H1 (cell line): ENCODE measurements at places on chromosomes 4 and X.

- H3K27me3 ChIP-seq = no peaks in the 10 kb centered on the region
- no peak overlapping the region for H3K27ac ChIP-seq
- no peaks in the 10 kb centered on the region for H3K36me3 ChIP-seq
- DNase-seq = no peak
Observed at GRCh38 chr4:113908829-113909228, 70.6 kb downstream of the ARSJ start.

DNA sequence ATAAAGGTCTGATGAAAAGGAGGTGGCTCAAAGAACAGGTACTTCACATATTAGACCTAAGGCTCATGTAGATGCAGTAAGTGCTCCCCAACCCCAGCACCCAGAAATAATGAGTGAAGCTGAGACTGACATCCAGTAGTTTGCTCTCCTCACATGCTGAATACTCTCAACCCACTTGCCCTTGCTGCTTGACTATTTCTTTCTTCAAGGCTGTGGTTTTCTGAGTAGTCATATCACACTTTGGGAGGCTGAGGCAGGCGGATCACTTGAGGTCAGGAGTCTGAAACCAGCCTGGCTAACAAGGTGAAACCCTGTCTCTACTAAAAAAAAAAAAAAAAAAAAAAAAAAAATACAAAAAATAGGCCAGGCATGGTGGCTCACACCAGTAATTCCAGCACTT, 51.5 kb upstream of the PRPS1 start:
- no peaks in the 10 kb centered on the region for H3K27me3 ChIP-seq
- no peaks in the 10 kb centered on the region for H3K4me1 ChIP-seq
- DNase-seq = no peak
- no peak overlapping the region for H3K27ac ChIP-seq
- no peak overlapping the region for H3K4me3 ChIP-seq
- no peaks in the 10 kb centered on the region for H3K36me3 ChIP-seq

DNA sequence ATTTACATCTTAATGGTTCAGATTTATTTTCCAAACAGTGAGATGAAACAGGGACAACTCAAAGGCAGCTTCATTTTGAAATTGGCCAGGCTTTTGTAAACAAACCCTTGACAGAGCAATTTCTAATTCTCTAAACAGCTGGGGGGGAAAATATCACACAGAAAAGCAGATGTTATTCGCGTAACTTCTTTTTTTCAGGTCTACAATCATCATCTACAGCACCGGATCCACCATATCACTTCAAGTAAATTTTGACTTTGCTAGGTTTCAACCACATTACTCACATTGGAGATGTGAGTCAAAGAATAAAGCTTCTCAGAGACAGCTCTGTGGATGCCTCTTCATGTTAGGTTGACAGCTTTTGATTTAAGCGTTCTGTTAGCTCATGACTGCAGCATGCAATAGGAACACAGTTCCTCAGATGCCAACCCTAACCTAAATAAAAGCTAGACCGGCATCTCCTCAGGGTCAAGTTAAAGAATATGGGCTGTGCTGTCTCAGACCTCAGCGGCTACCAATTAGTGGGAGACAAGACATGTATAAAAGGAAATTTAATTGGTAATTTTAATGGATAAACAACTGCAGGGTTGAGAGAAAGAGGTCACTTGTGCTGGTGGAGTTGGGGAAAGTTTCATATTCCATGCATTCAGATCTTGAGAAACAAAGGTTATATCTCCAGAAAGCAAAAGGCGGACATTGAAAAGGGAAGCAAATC, 26.8 kb downstream of the AMELX start:
- no peaks in the 10 kb centered on the region for H3K27me3 ChIP-seq
- no peaks in the 10 kb centered on the region for H3K36me3 ChIP-seq
- H3K4me1 ChIP-seq = no peaks in the 10 kb centered on the region
- no peak overlapping the region for H3K27ac ChIP-seq
- no peak overlapping the region for H3K4me3 ChIP-seq

DNA sequence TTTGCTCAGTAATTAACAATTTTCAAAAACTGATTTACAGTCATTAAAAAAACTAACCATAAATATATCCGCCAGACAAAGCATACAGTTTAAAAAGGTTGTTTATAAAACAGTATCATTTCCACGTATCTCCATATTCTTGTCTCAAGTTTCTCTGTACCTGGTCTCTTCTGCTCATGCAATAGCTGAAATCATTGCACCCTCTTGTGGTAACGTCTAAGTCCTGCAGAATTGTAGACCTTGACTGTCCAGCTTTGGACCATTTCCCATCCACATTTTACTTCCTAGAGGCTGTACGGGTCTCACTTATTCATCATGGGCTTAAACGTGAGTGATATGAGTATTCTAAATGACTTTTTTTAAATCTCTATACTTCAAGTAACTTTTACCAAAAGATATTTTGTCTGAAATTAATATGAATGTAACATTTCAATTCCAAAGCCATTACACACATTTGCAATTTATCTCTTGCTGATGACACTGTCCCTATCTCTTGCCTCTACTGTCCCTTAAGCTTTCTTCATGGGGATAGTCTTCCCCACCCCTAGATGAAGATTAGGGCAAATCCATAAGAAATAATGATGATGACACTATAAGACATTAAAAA, 118.5 kb downstream of the BTC start:
- no peaks in the 10 kb centered on the region for H3K27me3 ChIP-seq
- H3K36me3 ChIP-seq = no peaks in the 10 kb centered on the region
- DNase-seq = no peak
- no peak overlapping the region for H3K4me3 ChIP-seq
- no peak overlapping the region for H3K27ac ChIP-seq
- H3K4me1 ChIP-seq = no peaks in the 10 kb centered on the region

- H3K27me3 ChIP-seq = no peaks in the 10 kb centered on the region
- peaks cover 25% of the 10 kb centered on the region for H3K4me1 ChIP-seq
- no peaks in the 10 kb centered on the region for H3K36me3 ChIP-seq
- DNase-seq = no peak
Observed at GRCh38 chrX:9829308-9830267, 43.4 kb downstream of the SHROOM2 start.

DNA sequence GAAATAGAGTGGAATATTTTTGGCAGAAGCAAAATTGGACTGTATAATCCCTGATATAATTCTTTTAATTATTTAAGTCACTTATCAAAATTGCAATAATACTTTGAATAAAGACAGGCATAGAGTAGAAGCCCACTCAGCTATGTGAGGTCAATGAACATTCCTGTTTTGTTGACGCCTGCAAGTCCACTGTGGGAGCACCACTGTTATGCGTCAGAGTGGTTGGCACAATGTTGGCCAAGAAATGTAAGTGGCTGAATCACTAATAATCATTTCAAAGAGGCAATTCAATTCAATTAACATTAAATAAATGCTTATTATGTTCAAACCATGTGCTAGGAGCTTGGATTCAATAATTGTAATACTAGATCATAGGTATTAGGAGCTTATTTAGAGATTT, 221.0 kb downstream of the SPCS3 start:
- no peaks in the 10 kb centered on the region for H3K4me1 ChIP-seq
- DNase-seq = no peak
- no peaks in the 10 kb centered on the region for H3K27me3 ChIP-seq
- no peaks in the 10 kb centered on the region for H3K36me3 ChIP-seq
- no peak overlapping the region for H3K4me3 ChIP-seq
- H3K27ac ChIP-seq = no peak overlapping the region

DNA sequence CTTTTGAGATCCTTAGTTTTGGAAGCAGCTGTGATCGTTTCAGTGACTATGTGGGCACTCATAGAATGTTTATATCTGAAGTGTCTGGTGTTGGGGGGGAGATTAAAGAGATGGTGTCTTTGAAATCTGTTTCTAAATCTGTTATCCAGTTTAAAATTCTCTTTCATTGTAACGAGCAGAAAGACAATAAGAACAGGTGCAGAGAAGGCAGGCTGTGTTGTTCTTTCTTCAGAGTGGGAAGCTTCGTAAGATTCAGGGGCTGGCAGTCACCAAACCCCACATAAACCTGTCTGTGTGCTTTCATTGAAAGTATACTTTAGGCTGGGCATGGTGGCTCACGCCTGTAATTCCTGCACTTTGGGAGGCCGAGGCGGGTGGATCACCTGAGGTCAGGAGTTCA, 16.3 kb upstream of the DHRSX start:
- peaks cover 5% of the 10 kb centered on the region for H3K4me1 ChIP-seq
- H3K36me3 ChIP-seq = no peaks in the 10 kb centered on the region
- H3K27me3 ChIP-seq = no peaks in the 10 kb centered on the region
- no peak overlapping the region for H3K27ac ChIP-seq
- H3K4me3 ChIP-seq = no peak overlapping the region

- H3K4me1 ChIP-seq = no peaks in the 10 kb centered on the region
- no peaks in the 10 kb centered on the region for H3K27me3 ChIP-seq
- no peak for DNase-seq
Observed at GRCh38 chrX:38679695-38680094, 118.4 kb downstream of the TSPAN7 start.

DNA sequence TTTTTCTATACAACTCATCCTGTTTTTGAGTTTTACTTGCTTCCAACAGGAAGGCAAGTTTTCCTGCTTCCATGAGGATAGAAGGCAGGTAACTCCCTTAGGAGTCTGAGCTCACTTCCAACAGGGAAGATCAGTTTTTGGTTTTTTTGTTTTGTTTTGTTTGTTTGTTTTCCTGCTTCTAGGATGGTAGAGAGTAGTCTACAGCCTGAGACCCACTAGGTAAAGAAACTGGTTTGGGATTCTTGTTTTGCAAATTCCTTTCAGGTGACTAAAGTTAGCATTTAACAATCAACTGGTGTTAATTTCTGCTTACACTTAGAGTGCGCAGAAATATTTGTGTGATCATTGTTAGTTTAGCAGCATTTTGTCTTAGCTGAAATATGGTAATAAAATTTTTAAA, 227.8 kb upstream of the TACR3 start:
- DNase-seq = no peak
- no peaks in the 10 kb centered on the region for H3K27me3 ChIP-seq
- peaks cover 16% of the 10 kb centered on the region for H3K4me1 ChIP-seq
- H3K36me3 ChIP-seq = no peaks in the 10 kb centered on the region
- H3K27ac ChIP-seq = peak overlapping the region; percentile 79

DNA sequence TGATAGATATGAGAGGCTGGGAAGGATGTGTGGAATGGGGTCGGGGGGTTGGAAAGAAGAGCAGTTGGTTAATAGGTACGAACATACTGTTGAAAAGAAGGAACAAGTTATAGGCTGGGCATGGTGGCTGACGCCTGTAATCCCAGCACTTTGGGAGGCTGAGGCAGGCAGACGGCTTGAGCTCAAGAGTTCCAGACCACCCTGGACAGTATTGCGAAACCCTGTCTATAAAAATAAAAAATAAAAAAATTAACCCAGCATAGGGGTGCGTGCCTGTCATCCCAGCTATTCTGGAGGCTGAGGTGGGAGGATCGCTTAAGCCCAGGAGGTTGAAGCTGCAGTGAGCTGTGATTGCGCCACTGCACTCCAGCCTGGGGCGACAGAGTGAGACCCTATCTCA, 58.5 kb upstream of the NHSL2 start:
- no peak for DNase-seq
- H3K4me3 ChIP-seq = no peak overlapping the region
- H3K27ac ChIP-seq = no peak overlapping the region
- H3K36me3 ChIP-seq = no peaks in the 10 kb centered on the region
- no peaks in the 10 kb centered on the region for H3K4me1 ChIP-seq

DNA sequence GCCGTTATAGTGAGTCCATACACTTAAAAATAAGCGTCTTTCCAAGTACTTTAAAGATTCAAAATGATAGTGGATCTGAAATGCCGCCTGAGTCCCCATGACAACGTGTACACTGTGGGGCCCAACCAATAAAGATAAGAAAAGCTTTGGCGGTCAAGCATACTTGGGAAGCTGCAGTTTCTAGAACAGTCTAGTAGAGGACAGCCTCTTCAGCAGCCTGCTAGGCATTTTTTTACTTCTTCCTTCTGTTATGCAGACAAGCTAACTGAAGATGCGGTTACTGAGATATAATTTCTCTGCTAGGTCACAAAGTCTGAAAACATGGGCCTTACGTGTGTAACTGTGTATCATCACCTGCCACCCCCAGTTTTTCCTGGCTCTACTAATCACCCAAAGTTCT, 402 bp upstream of the UPRT start:
- peak overlapping the region; percentile 81; the same call in 1 of the 2 replicates for H3K4me3 ChIP-seq
- DNase-seq = no peak
- no peak overlapping the region for H3K27ac ChIP-seq
- no peaks in the 10 kb centered on the region for H3K36me3 ChIP-seq

GRCh38 chrX:101488796-101489195, 3.5 kb downstream of the ARMCX4 start:
- no peaks in the 10 kb centered on the region for H3K27me3 ChIP-seq
- no peak for DNase-seq
- H3K27ac ChIP-seq = no peak overlapping the region
- H3K36me3 ChIP-seq = no peaks in the 10 kb centered on the region

GRCh38 chr4:40976343-40976742, 226.6 kb downstream of the NSUN7 start:
- no peaks in the 10 kb centered on the region for H3K27me3 ChIP-seq
- no peaks in the 10 kb centered on the region for H3K36me3 ChIP-seq
- DNase-seq = no peak
- H3K4me3 ChIP-seq = no peak overlapping the region
- no peaks in the 10 kb centered on the region for H3K4me1 ChIP-seq

DNA sequence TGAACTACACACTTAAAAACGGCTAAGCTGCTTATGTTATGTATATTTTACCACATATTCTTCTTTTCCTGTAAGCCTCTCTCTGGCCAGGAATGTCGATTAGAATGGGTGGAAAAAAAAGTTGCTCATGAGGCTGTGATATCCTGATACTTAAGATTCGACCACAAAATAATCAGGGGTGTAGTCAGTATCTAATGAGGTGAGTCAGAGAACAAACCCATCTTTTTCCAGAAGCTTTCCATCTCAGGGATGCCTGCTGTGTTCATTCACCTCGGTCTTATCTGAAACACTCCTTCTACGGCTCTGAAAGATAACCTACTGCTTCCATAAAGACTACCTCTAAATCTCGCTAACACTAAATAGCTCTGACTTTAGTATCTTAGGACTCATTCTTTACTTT, 142.7 kb upstream of the MAP3K15 start:
- DNase-seq = no peak
- H3K27ac ChIP-seq = no peak overlapping the region
- H3K4me1 ChIP-seq = no peaks in the 10 kb centered on the region

GRCh38 chr4:173449380-173449717, 50.4 kb upstream of the SCRG1 start:
- H3K4me1 ChIP-seq = no peaks in the 10 kb centered on the region
- no peak for DNase-seq
- no peak overlapping the region for H3K4me3 ChIP-seq
- no peak overlapping the region for H3K27ac ChIP-seq
- no peaks in the 10 kb centered on the region for H3K27me3 ChIP-seq

DNA sequence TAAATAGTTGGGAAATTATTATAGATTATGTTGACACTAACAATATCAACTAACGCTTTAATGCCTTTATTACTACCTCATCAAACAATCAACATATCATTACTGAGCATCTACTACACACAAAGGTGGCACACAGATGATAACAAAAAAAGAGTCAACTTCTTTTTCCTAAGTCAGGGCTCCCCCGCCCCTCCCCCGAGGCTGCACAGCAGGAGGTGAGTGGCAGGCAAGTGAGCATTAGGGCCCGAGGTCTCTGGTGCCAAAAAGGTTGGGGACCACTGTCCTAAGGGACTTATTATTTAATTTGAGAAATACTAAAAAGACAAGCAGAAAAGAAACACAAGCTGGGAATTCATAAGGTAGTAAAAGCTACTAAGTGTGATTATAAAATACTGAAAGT, 50.3 kb upstream of the MCF2 start:
- DNase-seq = peak; percentile 49
- no peaks in the 10 kb centered on the region for H3K4me1 ChIP-seq
- H3K27ac ChIP-seq = no peak overlapping the region
- H3K27me3 ChIP-seq = no peaks in the 10 kb centered on the region
- no peaks in the 10 kb centered on the region for H3K36me3 ChIP-seq
- no peak overlapping the region for H3K4me3 ChIP-seq

- H3K4me1 ChIP-seq = no peaks in the 10 kb centered on the region
- no peak overlapping the region for H3K27ac ChIP-seq
- no peak overlapping the region for H3K4me3 ChIP-seq
- DNase-seq = no peak
Observed at GRCh38 chr4:164396439-164396838, 357.5 kb upstream of the SMIM31 start.
